ENCODE measurements at places on chromosomes 1 and 21. TPM values are rescaled to one million over a fixed set of nuclear protein-coding genes. Genes with fewer than 3 reads are reported as not detected.

SHISAL2A gene
- total RNA-seq = not detected

DNA sequence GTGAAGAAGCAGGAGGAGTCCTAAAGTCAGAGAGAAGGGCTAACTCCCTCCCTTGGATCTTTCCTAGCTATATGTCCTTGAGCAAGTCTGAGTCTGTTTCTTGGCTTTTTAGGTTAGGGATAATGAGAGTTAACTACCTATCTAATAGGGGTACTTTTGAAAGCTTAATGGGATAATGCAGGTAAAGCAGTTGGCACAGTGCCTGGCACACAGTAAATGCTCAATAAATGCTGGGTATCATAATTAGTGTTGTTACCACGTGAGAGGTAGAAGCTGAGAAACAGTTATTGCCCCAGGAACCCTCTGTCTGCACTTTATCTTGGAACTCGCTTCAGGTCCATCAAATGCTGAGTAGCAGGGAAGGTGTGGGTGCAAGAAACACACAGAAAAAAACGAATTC is 5.5 kb downstream of the LRRN2 start:
- H3K27ac ChIP-seq = no peak overlapping the region
- no peak for DNase-seq

DNA sequence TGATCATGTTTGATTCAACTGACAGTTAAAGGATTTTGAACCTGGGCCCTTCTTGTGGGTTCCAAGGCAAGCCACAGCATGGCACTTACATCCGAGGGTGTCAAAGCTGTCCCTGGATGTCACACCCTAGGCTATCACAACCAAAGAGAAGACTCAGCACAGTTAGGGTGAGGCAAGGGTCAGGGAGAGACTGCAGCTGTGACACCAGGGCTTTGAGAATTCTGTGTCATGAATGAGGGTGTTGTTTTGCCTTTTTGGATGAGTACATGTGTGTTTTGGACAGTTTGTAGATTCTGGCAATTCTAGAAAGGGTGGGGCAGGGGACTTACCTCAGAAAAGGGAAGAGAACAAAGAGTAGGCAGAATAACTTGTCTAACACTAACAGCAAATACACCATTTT is 37.8 kb upstream of the ZNF326 start:
- H3K4me1 ChIP-seq = no peaks in the 10 kb centered on the region
- DNase-seq = no peak
- H3K4me3 ChIP-seq = no peak overlapping the region

LRRC71 gene
- not detected for total RNA-seq

- H3K27me3 ChIP-seq = no peaks in the 10 kb centered on the region
- no peak overlapping the region for H3K4me3 ChIP-seq
- H3K36me3 ChIP-seq = no peaks in the 10 kb centered on the region
- no peak overlapping the region for H3K27ac ChIP-seq
Measured at GRCh38 chr21:44305691-44306090, 5.8 kb downstream of the PFKL start.

GRCh38 chr1:12279728-12280464 is 50.1 kb downstream of the VPS13D start:
- H3K4me3 ChIP-seq = no peak overlapping the region
- H3K27me3 ChIP-seq = no peaks in the 10 kb centered on the region
- peaks cover 9% of the 10 kb centered on the region for H3K36me3 ChIP-seq

DNA sequence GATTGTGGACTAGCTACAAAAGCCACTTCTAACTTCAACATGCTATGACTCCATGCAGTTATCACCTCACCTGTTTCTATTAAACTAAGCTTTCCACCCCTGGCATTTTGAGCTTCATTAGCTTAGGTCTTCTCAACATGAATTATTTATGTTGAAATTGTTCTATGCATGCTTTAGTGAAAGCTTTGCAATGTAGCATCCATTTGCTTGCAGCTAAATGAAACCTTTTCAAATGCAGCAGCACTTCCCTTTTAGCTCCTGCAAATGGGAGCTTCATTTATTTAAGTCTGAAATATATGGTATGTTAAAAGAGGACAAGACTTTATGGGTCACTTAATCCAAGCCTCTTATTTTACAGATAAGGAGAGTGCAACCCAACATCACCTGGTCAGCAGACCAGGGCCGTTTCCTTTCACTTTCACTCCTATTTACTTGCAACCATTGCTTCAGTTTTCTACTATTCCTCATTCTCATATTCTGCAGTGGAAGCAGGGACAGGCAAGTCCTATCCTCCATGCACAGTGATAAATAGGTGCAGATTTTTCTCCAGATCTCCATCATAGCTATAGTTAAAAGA is 56.4 kb upstream of the SAMSN1 start:
- no peaks in the 10 kb centered on the region for H3K4me1 ChIP-seq
- H3K27ac ChIP-seq = no peak overlapping the region
- DNase-seq = no peak
- no peak overlapping the region for H3K4me3 ChIP-seq
- H3K27me3 ChIP-seq = no peaks in the 10 kb centered on the region

CFHR1 gene
- not detected for total RNA-seq

DNA sequence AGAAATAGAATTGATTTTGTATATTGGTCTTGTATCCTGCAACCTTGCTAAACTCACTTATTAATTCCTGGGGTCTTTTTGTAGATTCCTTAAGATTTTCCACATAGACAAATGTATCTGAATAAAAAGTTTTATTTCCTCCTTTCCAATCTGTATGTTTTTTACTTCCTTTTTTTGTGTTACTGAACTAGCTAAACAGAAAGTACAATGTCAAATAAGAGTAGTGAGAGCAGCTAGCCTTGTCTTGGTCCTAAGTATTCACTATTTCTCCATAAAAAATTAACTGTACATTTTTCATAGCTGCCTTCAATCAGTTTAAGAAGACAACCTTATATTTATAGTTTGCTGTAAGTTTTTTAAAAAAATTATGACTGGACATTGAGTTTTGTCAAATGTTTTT is 74.9 kb downstream of the FASLG start:
- no peak for DNase-seq
- no peak overlapping the region for H3K4me3 ChIP-seq
- no peak overlapping the region for H3K27ac ChIP-seq
- no peaks in the 10 kb centered on the region for H3K4me1 ChIP-seq
- no peaks in the 10 kb centered on the region for H3K27me3 ChIP-seq
- H3K36me3 ChIP-seq = no peaks in the 10 kb centered on the region

- H3K4me3 ChIP-seq = no peak overlapping the region
- no peak overlapping the region for H3K27ac ChIP-seq
- no peaks in the 10 kb centered on the region for H3K27me3 ChIP-seq
- H3K36me3 ChIP-seq = no peaks in the 10 kb centered on the region
Measured at GRCh38 chr1:93503163-93503562, 55.2 kb downstream of the FNBP1L start.

LORICRIN gene
- not detected for total RNA-seq

OR2C3 gene
- total RNA-seq = not detected

Measured in breast epithelium (tissue), 4 donors.